ENCODE measurements at places on chromosomes 2 and 18. TPM values are rescaled to one million over a fixed set of nuclear protein-coding genes. Genes with fewer than 3 reads are reported as not detected.

DNA sequence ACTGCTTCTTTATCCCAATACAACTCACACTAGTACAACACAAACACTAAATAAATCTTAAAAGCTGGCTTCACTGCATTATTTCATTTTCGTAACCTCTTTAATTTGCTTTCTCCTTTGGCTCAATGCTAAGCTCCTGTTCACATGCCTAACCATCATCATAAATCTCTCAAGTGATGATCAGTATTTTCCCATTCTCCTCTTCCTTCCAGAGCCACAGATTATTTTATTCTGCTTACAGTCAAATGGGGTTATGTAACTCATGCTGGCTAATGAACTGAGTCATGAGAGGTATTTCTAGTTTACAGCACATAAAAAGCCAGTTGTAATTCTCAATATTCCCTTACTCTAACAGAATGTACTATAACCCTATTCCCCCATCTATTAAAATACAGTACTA, 350.4 kb upstream of the ZC3H15 start:
- DNase-seq = peak; percentile 57

- no peak for DNase-seq
These were observed 17.2 kb downstream of the LANCL1 start for GRCh38 chr2:210459407-210459806.

DNA sequence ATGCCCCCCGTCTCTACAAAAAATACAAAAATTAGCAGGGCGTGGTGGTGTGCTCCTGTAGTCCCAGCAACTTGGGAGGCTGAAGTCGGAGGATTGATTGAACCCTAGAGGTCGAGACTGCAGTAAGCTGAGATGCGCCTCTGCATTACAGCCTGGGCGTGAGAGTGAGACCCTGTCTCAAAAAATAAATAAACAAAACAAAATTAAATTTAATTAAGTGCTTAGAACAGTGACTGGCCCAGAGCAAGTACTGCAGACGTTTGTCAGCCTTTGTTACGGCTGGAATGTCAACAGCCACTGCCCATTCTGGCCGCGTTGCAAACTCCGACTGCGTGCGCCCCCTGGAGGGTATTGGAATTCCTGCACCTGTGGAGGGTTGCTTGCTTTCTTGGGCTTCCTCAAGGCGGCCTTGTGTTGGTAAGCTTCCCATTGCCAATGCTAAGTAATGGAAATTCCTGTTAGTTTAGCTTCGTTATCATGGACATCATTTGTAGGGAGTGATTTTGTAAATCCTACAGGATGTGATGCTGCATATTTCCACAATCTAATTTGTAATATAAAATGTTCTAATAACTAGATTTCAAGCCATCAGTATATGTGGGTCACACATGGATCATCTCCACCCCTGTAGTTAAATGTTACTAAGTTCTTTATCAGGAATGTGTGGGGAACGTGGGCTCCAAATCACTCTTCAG, 15.9 kb upstream of the ATP6V1B1 start:
- DNase-seq = peak; percentile 83

DNA sequence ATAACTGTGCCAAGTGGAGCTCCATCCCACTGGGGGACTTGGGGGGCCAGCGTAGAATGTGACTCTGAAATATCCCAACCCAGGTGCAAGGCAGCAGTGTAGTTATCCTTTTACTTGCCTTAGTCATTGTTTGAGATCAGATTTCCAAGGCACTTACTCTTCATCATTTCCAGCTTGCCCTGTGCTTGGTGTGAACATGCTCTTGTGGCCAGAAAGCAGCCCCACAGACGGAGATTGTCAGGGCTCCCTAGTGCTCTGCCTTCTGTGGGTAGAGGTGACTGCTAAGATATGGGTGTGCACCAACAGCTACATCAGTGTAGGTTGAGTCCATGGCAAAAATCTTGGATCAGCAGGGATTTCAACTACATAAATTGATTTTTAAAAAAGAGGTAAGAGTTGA, 2010.0 kb upstream of the PIK3C3 start:
- DNase-seq = no peak

DNA sequence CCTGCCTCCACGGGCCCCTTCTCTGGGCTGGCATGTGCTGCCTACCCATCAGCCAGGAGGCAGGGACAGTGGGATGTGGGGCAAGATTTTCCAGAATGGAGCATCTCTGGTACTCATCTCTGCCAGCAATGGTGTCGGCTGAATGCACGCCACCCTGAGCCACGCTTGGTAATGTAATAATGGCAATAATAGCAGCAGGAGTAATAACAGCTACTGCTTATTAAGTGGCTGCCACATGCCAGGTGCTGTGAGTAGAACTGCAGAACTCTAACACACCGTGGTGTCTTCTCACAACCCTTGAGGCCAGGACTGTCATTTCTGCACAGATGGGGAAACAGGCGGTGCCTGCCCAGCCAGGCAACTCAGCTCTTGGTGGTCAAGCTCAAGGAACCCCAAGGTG, 113.6 kb downstream of the CELF4 start:
- DNase-seq = no peak

Gene CROCC2
- not detected for polyA plus RNA-seq

Gene GREB1
- 0.05 TPM for polyA plus RNA-seq

- DNase-seq = no peak
These were observed 203.1 kb downstream of the SOX11 start for GRCh38 chr2:5895284-5895683.

DNA sequence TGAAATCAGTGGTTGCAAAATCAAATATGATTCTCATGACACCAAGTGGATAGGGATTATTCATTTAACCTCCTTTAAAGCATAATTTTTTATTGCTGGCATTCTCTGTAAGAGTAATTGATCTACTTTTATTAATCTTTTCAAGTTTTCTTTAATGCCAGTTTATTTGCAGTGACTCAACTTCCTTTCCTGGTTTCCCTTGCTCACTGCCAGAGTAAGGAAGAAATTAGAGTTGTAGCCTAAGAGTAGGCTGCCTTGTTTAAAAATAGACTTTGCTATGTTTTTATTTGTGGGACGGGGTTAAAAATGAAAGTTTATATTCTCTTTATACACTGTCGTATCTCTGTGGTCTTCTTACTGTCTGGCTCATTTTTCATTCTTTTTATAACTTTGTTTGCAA, 148.6 kb downstream of the WDR7 start:
- DNase-seq = peak; percentile 41

Gene CLHC1
- polyA plus RNA-seq = 5.6 TPM

- no peak for DNase-seq
These were observed 213.4 kb downstream of the STK39 start for GRCh38 chr2:168033966-168034365.

DNA sequence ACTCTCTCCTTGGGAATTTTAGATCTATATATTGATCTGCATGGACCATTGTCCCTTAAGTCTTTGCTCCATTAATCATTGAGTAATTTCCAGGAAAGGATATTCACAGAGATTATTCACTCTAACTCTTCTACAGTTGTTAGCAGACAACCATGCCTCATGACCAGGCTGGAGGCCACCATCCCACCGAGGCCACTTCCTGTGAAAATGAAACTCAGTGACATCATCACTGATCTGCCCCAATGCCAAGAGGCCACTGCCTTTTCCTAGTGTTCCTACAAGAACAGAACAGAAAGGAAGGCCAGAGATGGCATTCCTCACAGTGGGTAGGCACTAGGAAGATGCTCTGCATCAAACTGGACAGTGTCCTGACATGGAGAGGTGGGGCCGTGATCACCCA, 161.3 kb downstream of the DTNA start:
- DNase-seq = peak; percentile 7

GRCh38 chr2:80256782-80257167, 47.8 kb downstream of the LRRTM1 start:
- DNase-seq = no peak

Gene TRIP12
- 52.2 TPM for polyA plus RNA-seq

Gene PEX13
- polyA plus RNA-seq = 25.0 TPM

GRCh38 chr2:175871331-175872004, 130.6 kb downstream of the LNPK start:
- DNase-seq = peak; percentile 60

DNA sequence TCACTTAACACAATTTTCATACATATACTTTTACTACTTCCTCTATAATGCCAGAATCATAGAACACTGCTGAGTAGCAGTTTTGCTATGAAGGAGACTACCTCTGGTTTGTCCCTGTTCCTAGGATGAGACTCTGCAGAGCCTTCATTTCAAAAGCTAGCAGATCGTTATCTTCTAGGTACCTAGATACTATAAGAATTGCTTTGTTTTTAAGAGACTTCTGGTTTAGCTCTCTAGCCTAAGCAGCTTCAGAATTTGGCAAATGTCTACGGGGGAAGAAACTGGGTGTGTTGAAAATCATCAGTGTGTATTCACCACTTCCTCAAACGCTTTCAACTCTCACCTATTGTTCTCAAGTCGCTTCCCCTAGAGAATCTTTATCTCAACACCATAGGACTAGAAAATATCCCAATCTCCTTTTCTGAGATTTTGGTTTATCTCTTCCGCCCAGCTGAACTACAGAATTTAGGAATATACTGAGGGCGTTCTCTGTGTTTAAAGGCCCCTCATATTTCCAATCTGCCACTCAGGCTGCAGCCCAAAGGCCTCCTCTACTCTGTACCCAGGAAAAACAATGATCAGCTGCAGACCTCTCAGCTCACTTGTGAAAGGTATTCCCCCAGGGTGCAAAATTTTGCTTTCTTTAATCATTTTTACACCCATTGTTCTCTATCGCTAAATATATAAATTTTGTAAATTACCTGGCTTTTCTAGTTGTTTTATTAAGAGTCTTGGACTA, 28.7 kb downstream of the SMAD2 start:
- no peak for DNase-seq

Gene COBLL1
- 2.2 TPM for polyA plus RNA-seq

Gene OSBPL1A
- 14.9 TPM for polyA plus RNA-seq

Measured in GM23248 (cell line).